A549 treated with Mapracorat at 1 μM for 4 hours (cell line): ENCODE measurements at places on chromosomes 7 and 10. TPM values are rescaled to one million over a fixed set of nuclear protein-coding genes. Genes with fewer than 3 reads are reported as not detected.

The ACTL6B gene
- total RNA-seq = not detected in 5 replicates

The PRPS1L1 gene
- not detected in 5 replicates for total RNA-seq

The MBL2 gene
- total RNA-seq = not detected in 5 replicates

The ARHGEF35 gene
- 0.18 to 0.50 TPM (median 0.40 TPM) in 5 replicates for total RNA-seq

The TMEM26 gene
- 0.05 to 0.13 TPM (median 0.09 TPM) in 4 of 5 replicates, not detected in the other for total RNA-seq

The MYH16 gene
- 0.23 to 0.57 TPM (median 0.36 TPM) in 5 replicates for total RNA-seq

The OR2A2 gene
- total RNA-seq = not detected in 5 replicates

The ANKIB1 gene
- total RNA-seq = 15.4 to 20.5 TPM (median 19.8 TPM) in 5 replicates

The PLXNA4 gene
- 0.66 to 1.3 TPM (median 0.94 TPM) in 5 replicates for total RNA-seq

The ACSL5 gene
- 0.13 to 0.27 TPM (median 0.19 TPM) in 5 replicates for total RNA-seq

The SEMA3A gene
- total RNA-seq = 3.8 to 7.1 TPM (median 5.2 TPM) in 5 replicates

The RSBN1L gene
- 6.9 to 10.5 TPM (median 8.0 TPM) in 5 replicates for total RNA-seq

The CNNM1 gene
- total RNA-seq = 20.7 to 28.4 TPM (median 25.0 TPM) in 5 replicates

The ZNF518A gene
- total RNA-seq = 5.5 to 8.6 TPM (median 6.6 TPM) in 5 replicates

The PARG gene
- total RNA-seq = 16.0 to 20.2 TPM (median 19.2 TPM) in 5 replicates

The PNLIPRP3 gene
- total RNA-seq = 0.08 TPM in 1 of 5 replicates, not detected in the others

The GJD4 gene
- 0.08 to 0.10 TPM in 2 of 5 replicates, not detected in the others for total RNA-seq

The VIPR2 gene
- not detected in 5 replicates for total RNA-seq

The AIMP2 gene
- total RNA-seq = 87.3 to 95.0 TPM (median 92.1 TPM) in 5 replicates

The TRPV5 gene
- total RNA-seq = not detected in 5 replicates

The RAB19 gene
- not detected in 5 replicates for total RNA-seq

The CADPS2 gene
- total RNA-seq = 0.03 to 0.11 TPM (median 0.05 TPM) in 4 of 5 replicates, not detected in the other

The TMEM213 gene
- total RNA-seq = not detected in 5 replicates

The PRSS37 gene
- total RNA-seq = not detected in 5 replicates

The AKR1E2 gene
- total RNA-seq = 4.9 to 8.0 TPM (median 5.6 TPM) in 5 replicates

The GSTK1 gene
- total RNA-seq = 108 to 122 TPM (median 119 TPM) in 5 replicates

The GRK5 gene
- total RNA-seq = 7.8 to 9.9 TPM (median 9.2 TPM) in 5 replicates

The PFKFB3 gene
- 121 to 155 TPM (median 140 TPM) in 5 replicates for total RNA-seq

The SCIN gene
- 0.26 to 0.53 TPM (median 0.32 TPM) in 5 replicates for total RNA-seq

The CYP2C8 gene
- total RNA-seq = 0.08 TPM in 1 of 5 replicates, not detected in the others

The BTBD16 gene
- total RNA-seq = 0.28 to 0.88 TPM (median 0.57 TPM) in 5 replicates

The HACD1 gene
- 37.7 to 61.6 TPM (median 58.5 TPM) in 5 replicates for total RNA-seq

The EPHB6 gene
- total RNA-seq = 0.28 to 0.60 TPM (median 0.50 TPM) in 5 replicates

The ZDHHC4 gene
- 46.6 to 50.5 TPM (median 49.5 TPM) in 5 replicates for total RNA-seq

The PALD1 gene
- 5.8 to 7.4 TPM (median 6.7 TPM) in 5 replicates for total RNA-seq

The SAMD9 gene
- total RNA-seq = 2.5 to 5.1 TPM (median 4.0 TPM) in 5 replicates

The LRIT1 gene
- total RNA-seq = not detected in 5 replicates

The SMKR1 gene
- 9.5 to 13.1 TPM (median 11.3 TPM) in 5 replicates for total RNA-seq

The SRRM3 gene
- total RNA-seq = 8.0 to 11.6 TPM (median 11.3 TPM) in 5 replicates

The CLDN15 gene
- 7.3 to 13.9 TPM (median 11.1 TPM) in 5 replicates for total RNA-seq

The GPRIN2 gene
- 25.5 to 44.5 TPM (median 40.5 TPM) in 5 replicates for total RNA-seq

The NEURL1 gene
- 0.52 to 0.87 TPM (median 0.62 TPM) in 5 replicates for total RNA-seq

The FRAT1 gene
- total RNA-seq = 1.2 to 2.8 TPM (median 1.6 TPM) in 5 replicates

The ACBD7 gene
- 0.81 to 1.3 TPM (median 0.95 TPM) in 5 replicates for total RNA-seq

The SPRN gene
- total RNA-seq = 0.13 to 0.39 TPM (median 0.29 TPM) in 5 replicates

The STEAP1 gene
- total RNA-seq = 13.5 to 18.0 TPM (median 14.4 TPM) in 5 replicates

The ZNF775 gene
- total RNA-seq = 5.6 to 7.6 TPM (median 5.8 TPM) in 5 replicates

The METTL27 gene
- 6.3 to 12.0 TPM (median 10.8 TPM) in 5 replicates for total RNA-seq

The ELN gene
- total RNA-seq = 0.05 to 0.10 TPM (median 0.06 TPM) in 3 of 5 replicates, not detected in the others

The CYP2C18 gene
- 0.07 to 0.11 TPM in 2 of 5 replicates, not detected in the others for total RNA-seq
